ENCODE measurements at places on chromosomes 7 and 10.

GRCh38 chr10:80459047-80459865, 5.1 kb downstream of the TSPAN14 start:
- DNase-seq, result peak; percentile 42

- no peak for DNase-seq
These were observed 165.5 kb downstream of the PKD1L1 start for GRCh38 chr7:47782792-47783191.

- no peak for DNase-seq
These were observed at the start of gene DLG5 for GRCh38 chr10:77926566-77927401. TSS of gene DLG5 (minus strand) at chr10:77926755. CDS start at chr10:77926520, 235 bp downstream.

GRCh38 chr7:45924283-45924682, 3.2 kb upstream of the IGFBP3 start:
- no peak for DNase-seq

DNA sequence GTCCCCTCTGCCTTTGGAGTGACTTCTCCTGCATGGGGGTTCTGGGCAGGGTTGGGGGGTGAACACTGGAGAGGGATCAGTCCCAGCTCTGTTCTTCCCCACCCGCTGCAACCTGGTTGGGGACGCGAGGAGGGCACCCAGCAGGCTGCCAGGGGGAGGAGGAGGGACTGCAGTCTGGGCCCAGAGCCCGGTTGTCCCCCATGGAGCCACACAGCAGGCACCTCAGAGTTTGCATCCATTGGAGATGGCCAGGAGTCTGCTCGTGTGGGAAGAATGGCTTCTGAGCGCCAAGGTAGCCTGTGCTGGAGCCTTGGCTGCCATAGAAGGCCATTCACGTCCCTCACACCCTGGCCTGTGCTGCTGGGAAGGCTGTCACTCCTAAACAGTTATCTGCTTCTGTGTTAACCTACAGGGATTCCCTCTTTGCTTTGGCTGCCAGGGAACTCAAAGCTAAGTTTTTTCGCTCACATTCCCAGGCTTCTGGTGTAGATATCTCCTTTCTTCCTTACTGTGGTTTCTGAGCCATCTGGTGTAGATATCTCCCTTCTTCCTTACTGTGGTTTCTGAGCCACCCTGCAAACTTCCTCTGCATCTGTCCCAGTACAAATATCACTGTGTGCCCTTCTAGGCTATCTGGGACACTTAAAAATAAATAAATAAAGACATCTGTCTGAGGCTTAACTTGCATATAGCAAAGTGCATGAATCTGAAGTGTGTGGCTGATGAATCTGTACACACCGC, 133.7 kb downstream of the LHPP start:
- no peak for DNase-seq

- no peak for DNase-seq
These were observed 12.2 kb downstream of the LZTS2 start for GRCh38 chr10:101011517-101012423.

DNA sequence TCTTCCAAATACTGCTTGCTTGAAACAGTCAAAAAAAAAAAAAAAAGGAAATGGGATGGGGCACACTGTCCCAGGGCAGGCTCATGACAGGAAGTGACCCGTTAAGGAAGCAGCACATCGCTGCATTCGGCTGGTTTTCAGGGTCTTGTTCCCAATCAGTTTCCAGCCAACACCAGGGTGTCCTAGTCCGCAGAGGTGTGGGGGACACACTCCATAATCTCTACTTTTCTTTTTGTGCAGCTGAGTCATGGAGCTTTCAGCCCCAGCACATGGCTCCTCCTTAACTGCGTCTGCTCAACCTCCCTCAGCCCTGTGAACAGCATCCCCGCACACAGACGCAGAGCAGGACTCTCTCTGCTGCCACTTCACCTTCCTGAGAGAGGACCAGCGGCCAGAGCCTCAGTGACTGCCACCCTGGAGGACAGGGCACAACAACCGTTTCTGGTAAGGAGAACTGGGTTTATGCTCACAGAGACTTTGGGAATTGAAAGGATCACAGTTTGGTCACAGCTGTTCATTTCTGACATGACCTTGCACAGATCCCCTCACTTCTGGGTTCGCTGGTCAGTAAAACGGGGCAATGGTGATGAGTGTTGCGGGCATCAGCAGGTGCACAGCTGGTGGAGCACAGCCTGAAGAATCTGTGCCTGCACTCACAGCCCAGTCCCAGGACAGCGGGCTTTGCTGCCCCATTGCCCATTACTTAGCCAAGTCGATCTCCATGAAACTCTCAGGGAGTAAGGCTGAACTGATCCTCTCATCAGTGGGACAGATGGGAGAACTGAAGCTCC, at the start of gene GIMAP5:
Gene GIMAP5, plus strand, starts transcription at position 154 of the 791 bp plus-strand sequence. CDS start 3,467 bp downstream, outside the sequence.
- no peak for DNase-seq

GRCh38 chr10:30911303-30911863, 120.3 kb downstream of the ZNF438 start:
- no peak for DNase-seq

GRCh38 chr10:90856964-90857634, 740 bp downstream of the HTR7 start:
- DNase-seq, result no peak

GRCh38 chr7:99312316-99313203, 13.1 kb upstream of the ARPC1A start:
- DNase-seq, result peak; percentile 49

DNA sequence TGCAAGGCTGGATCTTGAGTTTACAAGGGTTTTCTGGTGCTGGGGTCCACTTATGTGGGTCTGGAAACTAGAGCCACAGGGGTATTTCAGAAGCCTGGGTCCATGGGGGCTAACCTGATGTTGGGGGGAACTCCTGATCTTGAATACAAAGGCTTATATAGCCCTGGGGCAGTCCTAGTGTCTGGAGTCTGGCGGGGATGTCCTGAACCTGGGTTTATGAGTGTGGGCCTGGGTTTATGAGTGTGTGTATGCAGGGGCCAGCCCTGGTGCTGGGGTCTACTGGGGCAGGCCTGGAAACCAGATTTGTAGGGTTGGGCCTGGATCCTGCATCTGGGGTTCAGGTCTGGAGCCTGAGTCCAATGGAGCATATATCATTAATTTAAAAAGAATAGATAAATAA, 146.5 kb upstream of the C1GALT1 start:
- DNase-seq, result no peak

- DNase-seq, result no peak
These were observed 17.7 kb upstream of the KLF6 start for GRCh38 chr10:3802526-3803265.

DNA sequence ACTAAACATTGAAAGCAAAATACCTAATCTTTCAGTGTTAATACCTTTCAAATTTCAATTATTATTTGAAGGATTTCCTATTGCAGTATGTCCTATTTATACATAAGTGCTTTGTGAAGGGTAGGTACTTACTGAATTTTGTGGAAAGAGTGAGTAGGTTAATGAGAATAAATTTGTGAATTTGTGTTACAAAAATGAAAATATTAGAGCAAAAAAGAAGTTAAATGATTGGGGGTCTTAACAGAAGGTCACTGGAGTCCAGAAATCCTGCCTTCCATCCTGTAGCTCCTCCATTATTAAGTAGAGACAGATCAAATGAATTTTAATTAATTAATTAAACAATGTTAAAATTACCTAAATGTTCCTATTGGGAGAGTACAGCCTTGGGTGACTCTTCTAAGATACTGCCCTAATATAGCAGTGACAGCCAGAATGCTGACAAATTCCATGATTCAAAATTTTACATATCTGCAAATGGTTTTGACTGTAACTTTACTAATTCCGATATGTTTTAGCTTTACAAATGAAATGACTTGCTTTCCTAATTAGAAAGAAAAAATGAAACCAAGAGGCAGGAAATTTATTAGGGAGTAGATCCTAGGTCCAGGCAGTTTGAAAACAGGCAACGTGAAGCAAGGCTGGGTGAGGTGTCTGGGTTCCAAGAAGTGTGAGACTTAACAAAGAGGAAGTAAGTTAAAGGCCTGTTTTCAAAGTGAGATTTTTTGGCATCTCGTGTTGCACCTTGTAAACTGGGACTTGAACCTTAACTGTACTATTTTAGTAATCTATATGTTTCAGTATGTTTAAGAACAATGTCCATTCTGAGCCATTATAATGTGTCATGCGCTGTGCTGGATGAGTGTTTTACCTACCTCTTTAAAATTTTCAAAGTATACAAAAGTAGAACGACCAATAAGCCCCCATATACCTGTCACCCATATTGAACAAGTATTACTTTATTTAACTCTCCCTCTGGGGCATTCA, 1.5 kb downstream of the PIK3CG start:
- no peak for DNase-seq

DNA sequence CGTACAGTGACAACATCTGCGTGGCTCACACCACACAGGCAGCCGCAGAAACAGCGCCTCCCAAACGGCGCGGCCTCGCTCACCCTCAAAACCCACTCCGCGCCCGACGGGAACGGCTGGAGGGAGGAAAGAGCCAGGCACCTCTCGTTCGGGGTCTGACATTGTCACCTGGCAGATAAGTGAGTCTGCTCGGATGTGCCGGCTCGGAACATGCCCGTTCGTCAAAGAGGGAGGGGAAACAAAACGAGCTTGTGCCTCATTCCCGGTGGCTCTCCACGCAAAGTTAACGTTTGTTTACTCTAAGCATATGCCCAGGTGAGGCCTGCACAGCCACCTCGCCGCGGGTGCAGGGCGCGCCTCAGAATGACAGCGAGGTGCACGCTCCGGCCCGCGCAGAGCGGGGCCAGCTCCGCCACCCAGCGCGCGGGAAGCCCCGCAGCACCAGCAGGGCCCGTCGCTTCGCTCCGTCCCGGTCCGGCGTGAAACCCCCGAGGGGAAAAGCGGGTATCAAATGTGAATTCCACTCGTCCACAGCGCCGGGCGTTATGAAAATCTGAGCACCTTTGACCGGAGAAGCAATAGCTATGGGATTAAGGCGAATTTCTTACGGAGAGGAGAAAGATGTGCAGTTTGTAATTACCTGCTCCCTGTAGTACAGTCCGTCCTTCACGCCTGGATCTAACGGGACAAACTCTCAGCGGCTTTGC, 13.1 kb downstream of the CNPY1 start:
- no peak for DNase-seq

DNA sequence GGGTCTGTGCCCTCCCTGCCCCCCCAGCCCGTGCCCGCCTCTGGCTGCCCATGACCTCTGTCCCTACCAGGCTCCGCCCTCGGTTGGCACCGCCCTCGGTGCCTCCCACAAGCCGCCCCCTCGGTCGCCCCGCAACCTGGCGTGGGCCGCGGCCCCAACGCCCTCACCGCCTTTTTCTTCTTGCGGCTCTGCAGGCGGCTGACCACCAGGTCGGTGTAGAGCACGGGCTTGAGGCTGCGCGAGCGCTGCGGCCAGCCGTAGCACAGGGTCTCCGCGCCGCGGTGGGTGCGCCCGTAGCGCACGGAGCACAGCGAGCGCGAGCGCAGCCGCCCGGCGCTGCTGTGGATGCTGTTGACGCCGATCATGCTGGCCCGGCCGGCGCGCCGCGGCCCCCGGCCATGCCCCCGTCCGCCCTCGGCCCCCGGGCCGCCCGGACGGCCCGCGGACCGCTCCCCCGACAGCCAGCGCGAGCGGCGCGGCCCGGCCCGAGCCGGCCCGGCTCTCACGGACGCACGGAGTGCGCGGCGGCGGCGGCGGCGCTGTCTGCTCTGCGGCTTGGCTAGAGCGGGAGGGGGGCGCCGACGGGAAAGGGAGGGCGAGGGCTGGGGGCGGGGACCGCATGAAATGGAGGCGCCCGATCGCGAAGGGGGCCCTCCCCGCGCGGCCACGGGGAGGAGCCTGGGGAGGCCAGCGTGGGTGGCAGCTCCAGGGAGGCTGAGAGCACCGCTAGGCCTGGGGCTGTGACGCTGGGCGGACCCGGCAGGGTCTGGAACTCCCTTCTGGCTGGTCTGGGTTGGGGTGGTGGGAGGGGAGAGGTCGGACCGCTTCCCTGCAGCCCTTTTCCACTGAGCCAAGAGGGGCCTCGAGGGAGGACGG, 9.6 kb downstream of the PSD start:
- no peak for DNase-seq

GRCh38 chr7:133252506-133252857, 396 bp upstream of the EXOC4 start:
- no peak for DNase-seq

DNA sequence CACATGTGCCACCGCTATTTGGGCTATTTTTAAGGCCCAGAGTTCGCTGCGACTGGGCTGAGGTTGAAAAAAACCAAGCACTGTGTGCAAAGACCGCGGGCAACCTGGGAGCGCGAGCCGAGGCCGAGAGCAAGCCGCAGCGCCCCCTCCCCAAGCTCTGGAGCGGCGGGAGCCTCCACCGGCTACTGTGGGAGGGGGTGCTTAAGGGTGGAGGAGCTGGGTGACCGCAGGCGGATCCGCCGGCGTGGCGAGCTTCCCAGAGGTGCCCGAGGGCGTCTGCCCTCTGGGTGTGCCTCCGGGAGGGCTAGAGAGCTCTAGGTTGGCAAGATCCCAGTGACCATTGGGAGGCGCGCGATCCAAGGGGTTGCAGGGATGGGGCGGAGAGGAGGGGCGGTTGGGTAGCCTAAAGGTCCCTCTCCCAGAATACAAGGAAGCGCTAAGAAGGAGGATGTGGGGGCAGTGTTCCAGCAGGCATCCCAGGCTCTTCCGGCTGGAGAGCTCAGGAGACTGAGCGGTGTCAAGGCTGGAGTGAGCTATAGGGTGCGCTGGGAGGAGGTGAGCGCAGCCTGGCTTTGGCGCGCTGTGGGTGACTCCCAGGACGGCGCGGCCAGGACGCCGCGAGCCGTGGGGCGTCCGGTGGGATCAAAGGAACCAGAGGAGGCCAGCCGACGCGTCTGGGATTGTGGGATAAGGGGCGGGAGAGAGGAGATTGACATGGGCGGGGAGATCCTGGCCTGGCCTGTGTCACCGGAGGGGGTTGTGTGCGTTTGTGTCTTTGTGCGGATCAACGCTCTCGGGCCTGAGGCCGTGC, 8.0 kb downstream of the DLX5 start:
- no peak for DNase-seq

DNA sequence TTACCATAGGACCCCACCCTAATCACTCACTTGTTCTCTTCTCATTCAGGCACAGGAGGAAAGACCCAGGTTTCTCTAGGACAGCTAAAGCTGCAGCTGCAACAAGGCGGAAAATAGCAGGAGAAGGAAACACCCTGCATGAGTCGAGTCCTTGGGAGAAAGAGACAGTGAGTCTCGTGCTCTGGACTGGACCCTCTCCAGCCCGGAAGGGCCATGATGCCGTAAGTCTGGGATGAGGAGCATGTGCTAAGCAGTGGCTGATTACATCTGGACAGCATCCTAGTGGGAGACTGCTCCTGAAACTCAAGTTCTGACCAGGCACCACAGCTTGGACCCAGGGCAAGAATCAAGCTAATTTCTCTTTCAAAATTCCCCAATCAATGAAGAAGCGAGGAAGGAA, 39.4 kb downstream of the FBXW4 start:
- DNase-seq, result no peak

DNA sequence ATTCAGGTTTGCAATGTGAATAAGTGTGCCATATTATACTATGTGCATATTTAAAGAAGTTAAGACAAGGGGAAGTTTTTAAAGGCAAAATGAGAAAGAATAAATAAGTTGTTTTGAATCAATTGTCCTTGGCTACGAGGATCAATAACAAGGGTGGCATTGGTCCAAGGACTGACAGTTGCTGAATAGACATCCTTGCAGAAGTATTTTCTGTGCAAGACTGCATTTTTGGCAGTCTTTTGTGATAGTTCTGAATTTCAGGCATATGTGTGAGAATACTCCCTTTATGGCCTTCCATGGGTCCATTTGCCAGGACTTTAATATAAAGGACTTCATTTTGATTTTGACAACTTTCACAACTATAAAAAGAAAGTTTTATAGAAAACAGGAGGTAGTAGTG, 5.4 kb upstream of the LIPA start:
- no peak for DNase-seq

GRCh38 chr10:92822964-92823363, 25.4 kb upstream of the EXOC6 start:
- DNase-seq, result no peak
